Aorta (tissue), 5 donors: ENCODE measurements at places on chromosomes 13 and 19. TPM values are rescaled to one million over a fixed set of nuclear protein-coding genes. Genes with fewer than 3 reads are reported as not detected.

DNA sequence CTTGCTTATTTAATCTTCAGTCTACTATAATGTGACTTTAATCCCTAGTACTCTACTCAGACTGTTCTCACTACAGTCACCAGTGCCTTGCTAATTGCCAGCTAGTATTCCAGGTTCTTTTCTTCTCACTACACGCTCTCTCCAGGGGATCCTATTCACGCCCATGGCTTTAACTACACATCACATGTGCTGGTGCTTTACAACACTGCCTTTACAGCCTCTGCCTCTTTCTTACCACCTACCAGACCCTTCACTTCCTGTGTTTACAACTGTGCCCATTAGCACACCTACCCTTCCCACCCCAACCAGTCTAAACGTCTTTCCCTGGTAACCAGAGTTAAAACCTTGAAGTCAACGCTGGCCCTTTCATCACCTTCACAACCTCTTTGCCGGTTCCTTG, 249.5 kb downstream of the DNAJC15 start:
- DNase-seq = no peak

DNA sequence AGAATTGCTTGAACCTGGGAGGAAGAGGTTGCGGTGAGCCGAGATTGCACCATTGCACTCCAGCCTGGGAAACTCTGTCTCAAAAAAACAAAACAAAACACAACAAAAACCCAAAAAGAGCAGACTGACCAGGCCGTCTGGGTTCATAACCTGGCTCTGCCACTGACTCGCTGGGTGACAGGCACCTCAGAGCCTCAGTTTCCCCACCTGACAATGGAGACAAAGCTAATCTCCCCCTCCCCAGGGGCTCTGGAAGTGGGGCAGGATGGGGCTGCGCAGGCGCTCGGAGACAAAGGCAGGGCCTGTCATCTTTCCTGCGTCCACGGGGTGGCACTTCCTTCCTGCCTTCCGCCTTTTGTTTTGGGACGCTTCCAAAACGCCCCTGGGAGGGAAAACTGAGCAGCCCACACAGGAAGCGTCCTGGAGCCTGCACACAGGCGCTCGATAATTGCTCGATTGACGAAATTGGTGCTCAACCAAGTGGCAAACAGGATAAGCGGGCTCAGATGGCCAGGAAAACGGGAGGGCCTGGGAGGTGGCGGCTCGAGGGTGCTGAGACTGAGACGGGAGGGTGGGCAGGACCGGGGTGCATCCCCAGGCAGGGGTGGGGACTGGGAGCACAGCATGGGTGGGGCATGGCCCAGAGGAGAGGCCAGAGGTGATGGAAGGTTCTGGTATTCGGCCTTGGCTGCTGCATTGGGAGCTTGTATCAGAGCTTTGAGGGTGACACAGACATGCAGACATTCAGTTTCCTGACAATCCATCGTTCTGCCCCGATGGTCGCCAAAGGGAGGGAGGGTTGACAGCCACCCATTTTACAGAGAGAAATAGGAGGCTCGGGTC, 17.8 kb downstream of the SPC24 start:
- DNase-seq = peak; percentile 88

- no peak for DNase-seq
Observed at GRCh38 chr13:28049215-28049614, 51.2 kb downstream of the FLT3 start.

- peak; percentile 89 for DNase-seq
Observed at GRCh38 chr19:35715981-35716800, 1.6 kb upstream of the KMT2B start.

DNA sequence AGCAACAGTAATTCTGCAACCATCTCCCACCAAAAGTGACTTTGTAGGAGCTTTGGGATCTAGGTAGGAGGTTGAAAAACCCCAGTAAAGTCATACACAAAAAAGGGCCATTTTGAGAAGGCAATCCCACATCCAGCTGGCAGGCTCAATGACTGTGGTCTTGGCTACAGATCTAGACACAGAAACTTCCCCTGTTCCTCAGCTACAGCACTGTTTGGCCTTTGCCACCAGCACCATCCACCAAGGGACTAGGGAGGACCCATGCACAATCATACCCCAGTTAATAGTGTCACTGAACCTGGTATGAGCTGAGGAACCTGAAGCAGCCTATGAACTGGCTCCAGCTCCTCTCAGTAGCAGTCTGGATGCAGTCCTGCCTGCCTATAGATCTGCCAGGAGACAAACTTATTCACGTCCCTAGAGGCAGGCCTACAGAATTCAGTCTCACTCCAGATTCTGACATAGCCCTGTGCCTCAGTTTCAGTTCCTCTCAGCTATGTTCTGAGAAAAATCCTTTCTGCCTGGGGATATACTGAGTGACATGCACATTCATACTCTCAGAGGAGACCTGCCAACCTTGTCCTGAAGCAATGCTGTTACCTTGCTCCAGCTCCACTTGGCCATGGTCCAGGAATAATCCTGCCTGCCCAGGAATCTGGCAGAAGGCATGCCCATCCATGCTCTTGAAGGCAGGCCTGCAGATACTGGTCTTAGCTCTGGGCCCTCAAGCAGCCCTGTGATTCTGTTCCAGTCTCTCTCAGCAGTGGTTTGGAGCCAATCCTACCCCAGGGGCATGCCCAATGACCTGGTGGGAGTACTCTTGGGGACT, 2048.3 kb upstream of the PCDH20 start:
- DNase-seq = no peak

GRCh38 chr13:95301968-95302393, 730 bp upstream of the ABCC4 start:
- no peak for DNase-seq

- DNase-seq = no peak
Observed at GRCh38 chr19:30692181-30692811, 320.1 kb downstream of the ZNF536 start.

DNA sequence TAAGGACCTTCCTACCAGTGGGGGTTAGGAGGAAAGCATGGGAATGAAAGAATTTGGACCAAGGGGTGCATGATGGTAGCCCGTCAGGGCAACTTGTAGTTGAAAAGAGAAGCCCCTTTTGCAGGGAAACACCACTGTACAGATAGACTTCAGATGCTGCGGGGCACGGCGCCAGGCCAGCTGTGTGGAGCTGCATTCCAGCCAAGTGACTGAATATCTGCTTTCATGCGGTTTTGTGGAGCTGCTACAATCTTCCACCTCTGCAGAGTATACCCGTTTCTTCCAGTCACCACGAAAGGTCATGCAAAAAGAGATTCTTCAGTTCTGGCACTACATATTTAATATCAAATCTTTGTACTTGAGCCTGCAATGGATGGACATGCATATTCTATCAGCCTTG, 104.7 kb downstream of the RGCC start:
- no peak for DNase-seq

The PAN3 gene
- polyA plus RNA-seq = 16.6 TPM

DNA sequence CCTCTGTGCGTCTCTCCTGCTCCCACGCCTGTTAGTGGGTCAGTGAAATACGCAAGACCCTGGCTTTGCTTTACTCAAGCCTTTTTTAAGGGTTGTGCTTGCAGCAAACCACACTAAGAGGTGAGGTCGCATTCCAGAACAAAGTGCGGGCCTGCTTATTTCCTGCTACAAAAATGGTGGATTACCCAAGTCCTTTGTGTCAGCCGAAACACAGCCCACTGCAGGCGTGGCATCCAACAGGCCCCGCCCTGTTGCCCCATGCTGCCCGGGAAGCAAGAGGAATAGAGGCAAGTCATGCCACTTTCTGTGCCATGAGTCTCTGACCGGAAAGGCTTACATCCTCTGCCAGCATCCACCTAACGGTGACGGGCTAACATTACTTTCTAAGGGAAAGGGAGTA, 7.7 kb upstream of the IRS2 start:
- DNase-seq = no peak

GRCh38 chr13:71597150-71597549, 269.9 kb downstream of the DACH1 start:
- DNase-seq = no peak

- no peak for DNase-seq
Observed at GRCh38 chr19:4007836-4008539, 452 bp downstream of the PIAS4 start.

The CCDC70 gene
- polyA plus RNA-seq = not detected

GRCh38 chr13:30292325-30292724, 15.0 kb downstream of the KATNAL1 start:
- DNase-seq = no peak

DNA sequence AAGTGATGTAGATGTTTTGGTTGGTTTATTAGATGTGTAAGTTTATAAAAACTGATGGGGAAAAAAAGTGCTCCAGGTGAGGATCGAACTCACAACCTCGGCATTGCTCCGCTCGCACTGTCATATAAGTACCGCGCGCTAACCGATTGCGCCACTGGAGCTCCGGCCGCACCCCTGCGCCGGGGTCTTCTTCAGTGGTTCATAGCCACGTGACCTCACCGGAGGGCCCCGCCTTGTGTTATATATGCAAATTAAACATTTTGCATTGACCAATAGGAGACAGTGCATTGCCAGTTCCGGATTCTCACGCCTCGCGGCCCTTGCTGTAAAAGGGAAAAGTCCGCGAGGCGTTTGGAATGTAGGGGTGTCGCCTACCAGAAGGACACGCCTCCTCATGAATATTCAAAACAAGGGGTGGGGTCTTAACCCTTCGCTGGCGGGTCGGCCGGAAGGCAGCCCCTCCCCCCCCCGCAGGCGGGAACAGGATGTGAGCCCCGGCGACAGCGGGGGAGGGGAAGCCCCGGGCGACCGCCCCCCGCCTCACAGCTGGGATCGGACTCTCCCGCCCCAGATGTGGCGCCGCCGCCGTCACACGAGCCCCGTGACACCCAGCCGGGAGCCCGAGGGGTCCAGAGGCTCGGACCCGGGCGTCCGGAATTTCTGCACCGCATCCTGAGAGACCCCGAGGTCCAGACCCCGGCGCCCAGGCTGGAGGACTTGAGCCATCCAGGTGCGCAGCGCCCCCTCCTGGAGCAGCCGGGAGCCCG, at the start of gene PLEKHG2:
TSS of gene PLEKHG2 (plus strand) at position 570 of the 767 bp plus-strand sequence. CDS start 1,418 bp downstream, outside the sequence.
- peak; percentile 98 for DNase-seq

DNA sequence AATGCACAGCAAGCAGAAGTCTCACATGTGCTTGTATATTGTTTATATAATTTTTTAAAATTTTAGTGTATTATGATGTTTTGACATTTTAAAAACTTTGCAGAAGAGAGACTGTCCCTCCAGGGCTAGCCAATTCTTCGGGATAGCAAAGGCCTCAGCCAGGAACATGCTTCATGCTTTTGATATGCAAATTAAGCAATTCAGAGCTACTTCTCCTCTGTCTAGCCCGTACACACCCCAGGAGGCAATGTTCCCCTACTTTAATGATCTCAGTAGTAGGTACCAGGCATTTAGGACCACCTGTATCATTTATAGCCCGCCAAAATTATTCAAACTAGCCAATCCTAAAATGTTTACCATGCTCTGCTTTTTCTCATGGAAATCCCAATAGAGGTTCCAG, 1116.2 kb downstream of the OLFM4 start:
- no peak for DNase-seq

DNA sequence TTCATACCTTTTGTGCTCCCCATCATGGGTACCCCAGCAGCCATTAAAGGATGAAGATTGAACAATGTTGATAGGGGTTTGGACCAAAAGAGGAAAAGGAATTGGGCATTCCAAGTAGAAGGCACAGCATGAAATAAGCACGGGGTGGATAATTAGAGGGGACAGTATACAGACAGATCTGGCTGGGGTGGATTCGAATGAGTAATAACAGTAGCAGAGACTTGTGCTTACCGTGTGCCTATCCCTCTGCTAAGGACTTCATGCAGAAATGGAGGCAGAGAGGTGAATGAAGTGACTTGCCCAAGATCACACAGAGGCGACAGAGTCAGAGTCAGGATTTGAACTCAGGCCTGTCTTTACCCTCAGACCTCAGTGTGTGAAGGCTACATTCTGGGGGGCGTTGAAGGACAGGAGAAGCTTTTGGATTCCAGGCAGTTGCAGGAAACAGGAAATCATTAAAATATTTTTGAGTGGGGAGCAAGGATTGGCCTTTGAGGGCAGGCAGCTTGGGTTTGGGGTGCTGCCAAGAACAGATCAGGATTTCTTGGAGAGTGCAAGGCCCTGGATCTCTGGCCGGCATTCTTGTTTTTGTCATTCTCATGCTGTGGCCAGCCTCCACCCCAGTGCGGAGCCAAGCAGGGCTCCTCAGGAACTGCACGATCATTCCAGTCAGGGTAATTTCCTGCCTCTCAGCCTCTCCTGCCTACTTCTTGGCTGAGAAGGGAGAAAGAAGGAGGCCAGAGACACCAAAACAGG, 18.7 kb downstream of the PAF1 start:
- peak; percentile 86 for DNase-seq

DNA sequence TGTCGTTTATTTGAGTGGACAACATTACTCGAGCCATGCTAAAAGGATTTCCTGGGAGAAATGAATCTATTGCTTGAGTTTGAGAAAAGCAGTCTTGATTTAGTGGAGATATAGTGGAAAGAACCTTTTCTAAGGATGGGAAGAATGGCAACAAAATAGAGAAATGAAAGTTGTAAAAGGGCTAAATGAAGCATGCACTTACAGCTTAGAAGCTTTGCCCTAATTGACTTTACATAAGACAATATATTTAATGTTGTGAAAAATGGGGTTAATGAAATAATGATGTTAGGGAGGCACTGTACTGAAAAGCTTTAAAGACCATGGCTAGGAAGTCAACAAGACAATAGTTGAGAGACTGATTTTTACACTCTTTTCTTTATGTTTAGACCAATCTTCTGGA, 35.4 kb downstream of the SLC10A2 start:
- no peak for DNase-seq

The CYP2F1 gene
- not detected for polyA plus RNA-seq

DNA sequence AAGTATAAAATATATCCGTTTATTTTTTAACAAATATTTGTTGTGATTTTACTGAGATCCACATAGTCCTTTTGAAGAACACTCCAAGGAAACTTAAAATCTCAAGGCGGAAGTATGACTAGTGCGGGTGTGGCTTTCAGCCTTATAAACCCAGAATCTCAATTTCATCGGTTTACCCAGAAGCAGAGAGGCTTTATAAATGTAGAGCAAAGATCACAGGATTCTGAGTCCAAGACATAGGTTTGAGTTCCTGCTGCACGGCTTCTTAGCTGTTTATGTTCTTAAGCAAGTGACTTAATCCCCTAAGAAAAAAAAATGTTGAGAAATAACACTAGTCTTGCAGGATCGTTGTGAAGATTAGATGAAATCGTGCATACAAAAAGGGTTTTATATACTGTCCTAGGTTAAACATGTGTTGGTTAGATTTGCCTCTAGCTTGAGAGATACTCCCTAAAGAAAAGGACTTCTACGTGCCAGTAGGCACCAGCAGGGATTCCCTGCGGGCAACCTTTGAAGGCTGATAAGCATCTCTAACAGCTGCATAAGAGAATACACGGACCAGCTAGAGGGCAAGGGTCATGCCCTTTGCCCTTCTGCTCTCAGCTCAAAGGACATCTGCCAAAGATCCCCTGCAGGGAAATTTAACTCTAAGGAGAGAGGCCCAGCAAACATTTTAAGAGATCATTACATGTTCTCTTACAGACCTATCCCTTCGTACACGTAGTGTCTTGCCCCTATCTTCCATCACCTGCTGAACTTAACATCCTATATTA, 130.4 kb upstream of the MIR17HG start:
- no peak for DNase-seq

The ZNF432 gene
- polyA plus RNA-seq = 14.3 TPM

- no peak for DNase-seq
Observed at GRCh38 chr19:28656644-28657043, 556.3 kb downstream of the UQCRFS1 start.

GRCh38 chr13:37097076-37097475, 8.4 kb downstream of the CSNK1A1L start:
- no peak for DNase-seq

- peak; percentile 82 for DNase-seq
Observed at GRCh38 chr13:75481176-75482069, 546 bp downstream of the TBC1D4 start.
